OCI-LY7 (cell line): ENCODE measurements at places on chromosomes 5 and 9.

- DNase-seq: no peak
Measured at GRCh38 chr5:178256746-178257145, 24.1 kb upstream of the PHYKPL start.

DNA sequence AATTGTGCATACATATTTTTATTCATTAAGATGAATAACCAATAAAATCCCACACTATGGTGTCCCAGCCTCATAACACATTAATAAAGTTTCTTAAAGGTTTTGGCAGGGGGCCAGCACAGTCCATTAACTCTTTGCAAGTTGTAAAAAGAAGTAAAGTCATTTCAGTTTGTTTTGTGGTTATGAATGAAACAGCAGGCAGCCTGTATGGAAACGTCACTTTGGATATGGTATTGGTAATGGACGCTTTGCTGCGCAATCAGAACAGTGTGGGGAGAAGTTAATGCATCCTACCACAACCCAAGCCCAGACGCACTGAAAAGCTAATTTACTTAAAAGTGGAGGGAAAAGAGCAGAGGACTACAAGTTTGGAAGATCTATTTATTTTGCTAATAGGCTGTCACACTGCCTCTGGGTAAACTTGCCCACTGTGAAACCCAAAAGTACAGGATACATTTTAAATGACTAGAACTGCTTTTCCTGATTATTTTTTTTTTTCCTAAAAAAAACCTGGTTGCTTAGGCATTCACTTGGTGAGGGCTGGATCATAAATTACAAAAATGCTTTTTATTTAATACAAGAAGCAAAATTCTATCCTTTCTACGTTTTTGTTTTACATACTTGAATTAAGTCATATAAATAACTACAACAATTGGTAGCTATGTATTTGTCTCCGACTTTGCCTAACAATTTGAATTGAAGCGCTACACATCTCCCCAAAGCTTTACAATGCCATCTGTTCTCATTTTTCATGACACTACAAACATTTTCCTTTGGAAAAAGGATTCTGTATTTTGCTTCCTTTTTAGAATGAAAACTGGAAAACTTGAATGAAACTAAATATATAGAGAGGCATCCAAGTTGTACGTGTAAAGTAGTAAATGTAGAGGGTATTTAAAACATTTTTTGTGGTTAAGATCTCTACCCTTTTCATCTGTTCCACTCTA, 104.3 kb downstream of the NFIB start:
- DNase-seq: no peak

- peak; percentile 25 for DNase-seq
Measured at GRCh38 chr5:150514708-150515211, 6.8 kb downstream of the NDST1 start.

GRCh38 chr9:116480700-116481099, 206.4 kb upstream of the TRIM32 start:
- no peak for DNase-seq

- no peak for DNase-seq
Measured at GRCh38 chr5:91293131-91293530, 90.0 kb downstream of the ARRDC3 start.
